GM23338 (cell line): ENCODE measurements at places on chromosomes 2 and 18.

DNA sequence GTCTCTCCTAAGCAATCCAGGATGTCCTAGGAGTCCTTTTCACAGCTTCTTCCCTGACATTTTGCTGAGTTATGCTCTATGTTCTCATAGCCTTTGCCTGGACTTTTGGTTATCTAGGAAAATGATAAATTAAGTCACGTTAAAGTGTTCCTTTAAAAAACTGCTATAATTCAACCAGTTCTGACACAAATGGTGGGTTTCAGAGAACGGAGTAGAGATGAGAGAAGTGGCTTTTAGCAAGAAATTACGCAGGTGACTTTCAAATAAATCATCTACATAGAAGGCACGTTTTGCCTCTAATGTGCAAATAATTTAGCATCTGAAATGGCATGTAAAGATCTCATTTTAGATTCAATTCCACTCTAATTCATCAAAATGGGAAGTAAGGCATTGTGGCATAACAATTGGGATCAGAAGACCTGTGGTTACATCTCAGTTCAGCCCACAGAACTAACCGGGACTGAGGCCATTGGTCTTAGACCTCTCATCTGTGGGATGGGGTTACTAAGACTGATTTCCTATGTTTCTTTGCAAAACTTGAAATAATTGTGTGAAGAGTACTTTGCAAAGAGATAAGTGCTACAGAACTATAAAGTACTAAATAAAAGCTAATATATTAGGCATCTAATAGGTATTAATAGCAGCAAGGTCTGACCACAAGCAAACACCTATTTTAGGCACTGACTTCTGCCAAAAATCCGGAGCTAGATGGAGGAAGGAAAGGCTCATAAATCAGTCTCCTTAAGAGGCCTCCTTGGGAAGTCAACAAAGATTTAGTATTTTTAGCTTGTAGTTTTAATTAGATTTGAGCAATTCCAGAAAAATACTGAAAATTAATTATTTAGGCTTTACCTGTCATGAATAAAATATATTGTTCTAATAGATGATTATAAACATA lies 211.4 kb downstream of the PIEZO2 start:
- DNase-seq, result no peak

DNA sequence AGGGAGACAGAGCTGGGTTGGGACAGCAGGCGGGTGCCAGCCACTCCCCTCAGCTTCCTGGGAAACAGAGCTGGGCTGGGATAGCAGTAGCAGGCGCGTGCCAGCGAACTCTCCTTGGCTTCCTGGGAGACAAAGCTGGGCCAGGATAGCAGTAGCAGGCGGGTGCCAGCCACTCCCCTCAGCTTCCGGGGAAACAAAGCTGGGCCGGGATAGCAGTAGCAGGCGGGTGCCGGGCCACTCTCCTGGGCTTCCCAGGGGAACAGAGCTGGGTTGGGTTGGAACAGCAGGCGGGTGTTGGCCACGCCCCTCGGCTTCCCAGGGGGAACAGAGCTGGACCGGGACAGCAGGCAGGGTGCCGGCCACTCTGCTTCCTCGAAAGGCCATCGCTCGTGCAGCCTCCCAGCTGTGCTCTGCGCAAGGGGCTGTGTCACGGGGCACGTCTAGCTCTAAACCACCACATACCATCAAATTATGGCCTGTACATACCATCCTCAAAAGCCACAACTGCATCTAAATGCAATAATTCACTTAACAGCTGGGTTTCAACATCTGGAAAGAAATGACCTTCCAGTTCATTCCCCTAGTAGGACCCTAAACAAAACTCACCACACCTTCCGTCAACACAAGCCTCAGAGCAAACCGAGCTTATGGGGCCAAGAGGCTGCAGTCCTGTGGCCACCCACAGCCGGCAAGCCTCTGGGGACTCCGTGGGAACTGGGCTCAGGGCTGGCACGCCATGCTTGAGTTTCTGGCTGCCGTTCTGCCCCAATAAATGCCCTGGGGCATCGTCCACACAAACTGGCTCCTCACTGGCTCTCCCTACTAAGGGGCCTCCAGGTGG lies 228.3 kb downstream of the TWIST2 start:
- DNase-seq, result no peak

- DNase-seq, result no peak
Measured at GRCh38 chr2:15557887-15558311, 3.2 kb downstream of the NBAS start.

GRCh38 chr2:145058457-145058856 lies 538.5 kb upstream of the ZEB2 start:
- no peak for DNase-seq

DNA sequence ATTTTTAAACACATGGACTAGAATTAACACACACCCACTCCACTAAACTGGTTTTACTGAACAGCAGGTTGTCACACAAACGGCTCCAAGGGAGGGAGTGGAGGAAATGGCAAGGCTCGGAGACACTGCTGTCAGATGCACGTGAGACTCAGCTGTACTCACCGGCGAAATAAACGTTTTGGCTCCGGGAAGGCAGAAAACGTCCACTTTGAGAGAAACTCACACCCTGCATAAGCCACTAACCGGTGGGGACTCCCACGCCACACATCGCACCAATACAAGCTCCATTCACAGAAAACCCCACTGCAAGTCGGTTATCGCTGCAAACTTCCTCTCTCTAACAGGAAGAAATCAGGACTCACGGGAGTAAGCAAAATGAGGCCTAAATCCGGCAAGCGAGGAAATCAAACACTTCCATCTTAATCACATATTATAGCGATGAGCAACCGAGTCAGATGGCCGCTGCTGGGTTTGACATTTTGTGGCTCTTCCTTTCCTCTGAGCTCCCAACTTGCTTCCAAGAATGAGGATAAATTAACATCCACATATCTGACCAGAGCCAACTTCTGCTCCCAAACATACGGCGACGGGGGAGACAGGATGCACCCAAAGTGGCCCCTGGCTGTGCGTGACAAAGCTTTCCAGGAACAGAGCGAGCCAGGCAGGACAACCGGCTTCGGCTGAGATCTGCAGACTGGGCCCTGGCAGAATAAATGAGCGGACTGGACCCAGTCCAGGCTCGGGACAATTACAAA lies 63.5 kb downstream of the HDAC4 start:
- DNase-seq, result no peak

GRCh38 chr2:96164459-96165184 lies 19.4 kb upstream of the DUSP2 start:
- peak; percentile 61 for DNase-seq

- no peak for DNase-seq
Measured at GRCh38 chr2:95008306-95008705, 17.2 kb upstream of the MAL start.

DNA sequence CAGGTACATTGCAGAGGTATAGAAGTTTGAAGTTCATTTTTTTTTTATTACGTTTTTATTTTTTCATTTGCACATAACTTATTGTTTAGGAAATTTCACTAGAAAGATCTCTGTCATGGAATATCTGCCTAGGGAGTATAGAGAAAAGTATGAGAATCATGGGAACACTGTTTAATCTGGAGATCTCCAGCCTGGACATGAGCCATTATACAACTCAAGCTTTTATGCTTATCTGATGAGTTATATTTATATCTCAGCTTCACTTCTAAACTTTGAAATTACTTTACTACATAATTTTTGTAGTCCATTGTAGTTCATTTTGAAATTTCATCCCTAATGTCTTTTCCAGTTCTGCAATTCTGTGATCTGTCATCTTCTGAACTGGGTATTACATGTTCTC lies 515.6 kb downstream of the ERBB4 start:
- no peak for DNase-seq

GRCh38 chr2:234850818-234851217 lies 101.0 kb upstream of the SH3BP4 start:
- no peak for DNase-seq

DNA sequence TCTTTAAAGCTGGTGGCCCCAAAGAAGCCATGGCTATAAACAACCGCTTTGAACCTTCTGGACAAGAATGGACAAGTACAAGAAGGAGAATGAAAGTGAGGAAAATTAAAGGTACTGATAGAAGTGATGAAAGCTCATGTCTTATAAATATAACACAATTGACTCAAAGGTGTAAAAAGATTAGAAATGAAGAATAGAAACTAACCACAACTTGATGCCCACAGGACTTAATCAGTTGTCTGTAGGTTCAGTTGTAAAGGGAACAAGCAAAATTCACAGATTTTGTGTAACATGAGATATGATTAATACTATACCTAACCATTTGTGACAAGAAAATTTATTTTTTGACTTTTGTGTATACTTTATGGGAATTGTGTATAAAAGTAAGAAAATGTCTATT lies 135.7 kb downstream of the NUP35 start:
- DNase-seq, result no peak

- no peak for DNase-seq
Measured at GRCh38 chr2:64017811-64018700, 1.2 kb downstream of the VPS54 start.

- no peak for DNase-seq
Measured at GRCh38 chr2:241179899-241180298, 8.6 kb upstream of the ANO7 start.

DNA sequence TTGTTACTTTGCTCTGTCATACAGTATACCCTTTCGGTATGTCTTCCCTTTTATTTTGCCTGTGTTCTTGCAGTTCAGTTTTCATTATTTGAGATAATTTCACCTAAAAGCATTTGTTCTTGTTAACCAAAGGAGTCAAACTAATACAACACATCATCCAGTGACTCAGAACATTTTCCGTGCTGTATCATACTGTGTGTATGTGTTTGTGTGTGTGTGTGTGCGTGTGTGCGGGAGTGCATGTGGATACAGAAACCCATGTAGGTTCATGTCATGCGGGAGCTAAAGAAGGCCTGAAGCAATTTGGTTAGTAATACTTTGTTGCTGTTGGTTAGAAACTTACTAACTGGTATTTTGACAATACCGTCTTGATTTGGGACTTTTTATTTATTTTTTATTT lies 60.0 kb downstream of the CEP192 start:
- no peak for DNase-seq

DNA sequence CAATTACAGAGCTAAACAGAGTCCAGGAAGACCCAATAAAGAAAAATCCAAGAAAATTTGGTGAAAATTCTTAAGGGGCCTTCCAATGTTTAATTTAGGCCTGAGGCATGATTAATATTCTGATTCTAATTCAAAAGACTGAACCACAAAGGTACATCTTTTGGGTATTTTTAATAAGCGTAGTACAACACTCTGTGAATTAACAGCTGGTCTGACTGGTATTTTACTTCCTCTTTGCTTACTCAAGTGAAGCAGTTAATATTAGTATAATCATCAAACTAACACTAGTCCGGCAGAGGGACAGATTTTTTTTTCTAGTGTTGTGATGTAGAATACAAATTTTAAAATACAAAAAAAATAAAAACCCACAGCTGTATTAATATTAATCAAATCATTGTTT lies 652.9 kb downstream of the NR4A2 start:
- DNase-seq, result no peak

DNA sequence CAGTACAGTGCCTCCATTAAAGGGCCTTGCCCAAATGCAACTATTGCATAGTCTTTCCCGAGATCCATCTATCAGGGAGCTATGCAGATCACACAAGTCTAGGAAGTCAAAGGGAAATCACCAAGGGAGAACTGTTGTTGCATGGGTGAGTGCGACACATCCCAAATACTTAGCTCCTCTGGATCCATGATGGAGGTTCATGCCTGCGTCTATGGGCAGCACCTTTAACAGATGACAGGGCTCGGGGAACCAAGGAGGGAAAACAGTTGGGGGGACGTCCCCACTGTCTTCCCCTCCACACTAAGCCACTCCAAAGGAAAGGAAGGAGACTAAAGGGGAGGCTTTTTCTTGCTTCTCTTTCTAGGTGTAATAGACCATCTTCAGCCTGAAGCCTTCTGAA lies 552.8 kb upstream of the PKDCC start:
- DNase-seq, result peak; percentile 13

GRCh38 chr2:133266041-133266925 lies 302.0 kb downstream of the NCKAP5 start:
- DNase-seq, result peak; percentile 86

DNA sequence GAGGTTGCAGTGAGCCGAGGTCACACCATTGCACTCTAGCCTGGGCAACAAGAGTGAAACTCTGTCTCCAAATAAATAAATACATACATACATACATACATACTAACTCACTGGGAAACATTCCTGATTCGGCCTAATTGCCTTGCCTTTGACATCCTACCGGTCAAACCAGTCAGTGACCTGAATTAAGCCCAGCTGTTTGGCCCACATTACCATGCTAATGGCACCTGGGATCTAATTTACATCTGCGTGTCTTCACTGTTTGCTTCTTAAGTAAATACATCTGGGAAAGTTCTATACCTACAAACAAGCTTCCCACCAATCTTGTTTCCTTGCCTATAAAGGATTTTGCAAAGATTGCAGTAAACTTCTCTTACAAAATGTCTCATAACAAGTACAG lies 230.2 kb upstream of the ZC3H15 start:
- peak; percentile 94 for DNase-seq

GRCh38 chr2:27954221-27954673 lies 63.7 kb downstream of the BABAM2 start:
- DNase-seq, result no peak

- DNase-seq, result no peak
Measured at GRCh38 chr2:24111407-24111901, 11.7 kb downstream of the PFN4 start.

DNA sequence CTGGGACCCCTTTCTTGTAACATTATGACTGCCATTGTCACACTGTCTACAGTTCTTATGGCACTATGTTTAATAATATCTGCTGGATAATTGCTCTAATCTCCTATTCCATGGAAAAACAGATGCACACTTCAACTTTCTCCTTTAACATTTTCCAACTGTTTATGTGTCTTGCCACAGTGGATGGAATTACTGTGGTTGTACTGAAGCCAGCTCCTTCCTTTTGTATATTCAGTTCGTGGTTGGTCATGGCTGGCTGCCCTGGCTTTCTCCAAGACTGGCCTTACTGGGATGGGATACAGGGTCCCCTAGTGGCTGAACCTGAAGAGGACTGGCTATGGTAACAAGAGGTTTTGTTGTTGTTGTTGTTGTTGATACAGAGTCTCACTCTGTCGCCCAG lies 113.9 kb downstream of the SS18 start:
- DNase-seq, result no peak

DNA sequence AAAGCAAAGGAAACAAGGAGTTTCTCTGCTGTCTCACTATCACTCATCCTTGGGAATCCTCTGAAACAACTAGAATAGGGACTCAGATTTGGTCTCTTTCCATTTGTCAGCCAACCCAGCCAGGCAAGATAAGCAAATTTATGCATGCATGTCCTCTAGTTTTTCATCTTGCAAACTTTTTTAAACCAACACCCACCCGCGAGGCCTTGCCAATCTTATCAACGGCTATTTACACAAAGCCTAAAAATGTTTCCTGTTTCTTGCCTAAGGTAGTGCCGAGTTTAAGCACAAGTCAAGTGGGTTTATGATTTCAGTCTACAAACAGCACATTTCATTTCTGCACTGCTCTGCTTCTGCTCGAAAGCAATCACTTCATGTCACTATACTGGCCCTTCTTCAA lies 240.9 kb downstream of the STK39 start:
- no peak for DNase-seq
